ENCODE measurements at places on chromosomes 12 and 14.
A peak's percentile ranks its signal among the peaks of the same experiment; 100 is the strongest.

DNA sequence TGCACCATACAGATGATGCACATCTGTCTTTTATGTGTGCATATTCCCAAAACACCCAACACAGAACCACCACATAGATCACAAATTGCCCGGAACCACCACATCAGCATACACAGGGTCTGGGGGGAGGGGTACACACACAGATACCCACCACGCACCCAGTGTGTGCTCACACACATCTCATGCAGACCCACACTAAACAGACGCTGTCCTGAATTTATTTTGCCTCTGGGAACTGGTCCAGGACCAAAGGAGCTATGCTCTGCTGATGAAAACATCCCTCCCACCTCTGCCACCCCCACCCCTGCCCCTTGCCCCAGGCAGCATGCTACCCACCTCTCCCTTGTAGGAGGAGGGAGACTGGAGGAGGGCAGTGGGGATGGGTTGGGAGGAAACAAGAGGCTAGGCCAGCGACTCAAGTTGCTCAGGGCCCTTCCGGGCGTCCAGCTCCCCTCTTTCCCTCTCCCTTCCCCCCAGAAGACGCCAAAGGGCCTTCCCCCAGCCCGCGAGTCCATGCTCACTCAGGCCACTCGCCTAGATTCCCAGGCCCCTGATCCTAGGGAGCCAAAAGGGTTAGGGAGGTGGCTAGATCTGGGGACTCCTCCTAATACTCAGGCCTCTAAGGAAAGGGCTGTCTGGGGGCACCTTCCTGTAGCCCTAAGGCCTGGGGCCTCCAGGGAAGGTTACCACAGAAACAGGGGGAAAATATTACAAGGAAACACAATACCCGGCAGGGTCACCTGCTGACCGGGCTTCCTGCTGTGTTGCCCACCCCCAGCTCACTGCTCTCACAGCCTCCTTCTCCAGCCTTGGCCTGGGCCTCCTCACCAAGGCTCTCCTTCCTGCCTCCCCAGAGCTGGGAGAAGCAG, 3.1 kb downstream of the HDAC7 start:
- no peak for DNase-seq

DNA sequence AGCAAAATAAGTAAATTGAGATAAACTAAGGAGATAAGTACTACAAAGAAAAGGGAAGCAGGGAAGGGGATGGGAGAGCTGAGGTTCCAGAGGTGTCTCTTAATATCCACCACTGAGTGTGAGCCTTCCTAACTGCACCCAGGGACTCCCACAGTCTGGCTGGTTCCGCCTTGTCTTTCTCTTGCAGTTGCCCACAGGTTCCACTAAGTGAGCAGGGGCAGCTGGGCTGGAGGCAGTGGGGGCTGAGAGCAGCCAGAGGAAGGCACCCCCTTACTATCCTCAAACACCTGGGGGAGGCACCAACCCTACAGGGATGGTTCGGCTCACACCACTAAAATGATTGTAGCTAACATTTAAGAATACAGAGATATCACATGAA, 214.9 kb downstream of the SLC41A2 start:
- no peak for DNase-seq

DNA sequence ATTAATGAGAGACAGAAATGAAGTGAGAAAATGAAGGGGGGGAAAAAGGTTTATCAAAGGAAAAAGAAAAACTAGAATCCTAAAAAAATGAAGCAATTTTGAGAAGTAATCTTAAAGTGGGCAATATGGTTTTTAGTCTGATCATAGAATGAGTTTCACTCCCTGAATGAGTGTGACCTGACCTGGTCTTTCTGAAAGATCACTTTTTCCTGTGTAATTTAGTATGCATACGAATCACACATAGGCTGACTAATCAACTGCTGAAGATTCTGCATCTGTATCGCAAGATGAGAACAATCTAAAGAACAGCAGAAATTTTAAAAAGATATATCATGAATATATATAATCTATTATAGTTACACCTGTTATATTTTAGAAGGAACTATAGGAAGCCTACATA, 11.3 kb downstream of the GNPTAB start:
- DNase-seq = peak; percentile 30

- no peak for DNase-seq
These were observed 8.6 kb downstream of the ATP2A2 start for GRCh38 chr12:110289711-110290078.

- DNase-seq = no peak
These were observed 5.4 kb upstream of the KIF26A start for GRCh38 chr14:104132981-104133380.

DNA sequence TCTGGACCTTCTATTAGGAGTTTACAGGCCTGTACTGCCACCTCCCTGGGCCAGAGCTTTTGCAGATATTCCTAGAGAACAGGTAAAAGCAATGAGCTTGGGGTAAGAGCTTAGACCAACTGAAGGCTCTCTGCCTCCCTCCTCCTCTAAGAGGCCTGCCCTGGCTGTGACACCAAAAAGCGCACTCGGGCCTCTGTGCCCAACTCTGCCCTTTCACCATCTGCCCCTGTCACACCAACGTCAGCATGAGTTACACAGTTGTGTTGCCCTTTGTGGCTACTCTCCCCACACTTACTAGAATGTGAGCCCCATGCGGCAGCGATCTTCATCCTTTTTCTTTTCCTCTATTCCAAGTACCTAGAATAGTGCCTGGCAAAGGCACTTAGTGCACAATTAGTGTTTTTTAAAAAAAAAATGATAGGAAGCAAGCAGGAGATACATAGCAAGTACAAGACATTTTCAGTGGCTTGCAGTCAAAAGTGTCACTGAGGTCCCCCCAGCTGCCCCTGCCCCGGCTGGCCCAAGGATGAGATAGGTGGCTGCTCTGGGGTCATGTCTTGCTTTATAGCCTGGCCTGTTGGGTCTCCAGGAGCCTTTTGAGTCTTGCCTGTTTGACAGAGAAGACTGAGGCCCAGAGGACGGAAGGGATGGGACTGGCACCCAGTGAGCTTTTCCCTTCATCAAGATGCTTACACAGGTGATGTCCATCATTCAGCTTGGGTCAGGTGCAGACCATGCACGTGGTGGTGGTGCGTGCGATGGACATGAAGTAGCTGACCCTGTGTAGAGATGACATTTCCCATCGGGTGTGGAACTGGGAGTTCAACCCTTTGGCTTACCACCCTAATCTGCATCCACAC, 12.5 kb downstream of the CKB start:
- no peak for DNase-seq

DNA sequence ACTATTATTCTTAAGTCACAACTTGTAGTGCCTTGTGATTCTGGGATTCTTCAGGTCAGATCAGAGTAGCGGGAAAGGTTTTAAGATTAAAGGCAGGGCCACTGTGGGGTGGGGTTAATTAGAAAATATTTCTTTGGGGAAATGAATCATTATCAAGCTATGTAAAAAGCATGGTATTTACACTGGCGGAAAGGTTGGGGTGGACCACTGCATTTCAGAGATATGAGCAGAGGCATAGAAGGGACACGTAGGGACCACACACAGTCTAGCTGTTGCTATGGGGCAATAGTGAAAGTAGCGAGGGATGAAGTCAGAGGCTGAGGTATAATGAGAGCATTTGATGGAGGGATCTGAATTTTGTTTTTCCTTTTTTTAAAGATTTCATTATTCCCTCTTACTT, 31.7 kb upstream of the KCNH3 start:
- no peak for DNase-seq

DNA sequence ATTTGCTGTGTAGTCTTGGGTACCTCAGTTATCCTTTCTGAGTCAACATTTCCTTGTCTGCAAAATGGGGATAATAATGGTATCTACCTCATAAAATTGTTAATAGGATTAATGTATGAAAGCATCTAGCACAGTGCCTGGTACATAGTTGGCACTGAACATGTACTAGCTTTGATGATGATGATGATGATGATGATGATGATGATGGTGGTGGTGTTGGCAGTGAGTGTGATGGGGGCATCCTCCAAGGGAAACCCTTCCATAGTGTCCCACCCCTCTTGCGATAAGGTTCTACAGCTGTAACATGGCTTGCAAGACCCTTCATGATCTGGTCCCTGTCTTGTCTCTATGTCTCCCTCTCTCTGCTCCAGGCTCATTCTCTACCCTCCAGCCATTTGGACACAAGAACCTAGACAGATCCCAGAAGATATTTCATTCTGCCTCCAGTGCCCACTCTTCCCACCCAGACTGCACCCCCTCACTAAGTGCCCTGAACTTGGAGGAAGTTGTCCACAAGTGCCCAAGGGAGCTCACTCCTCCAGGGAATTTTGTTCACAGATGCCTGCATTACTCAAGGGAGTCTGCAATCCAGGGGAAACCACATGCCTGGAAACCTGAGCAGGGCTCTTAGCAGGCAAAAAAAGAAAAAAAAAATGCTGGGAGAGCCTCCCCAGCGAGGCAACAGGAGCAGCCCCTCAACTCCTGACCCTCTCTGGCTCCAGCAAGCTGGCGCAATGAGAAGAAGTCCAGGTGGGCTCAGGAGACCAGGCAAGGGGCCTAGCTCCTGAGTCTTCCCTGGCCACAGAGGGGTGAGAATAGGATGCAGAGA, 10.1 kb upstream of the BDKRB1 start:
- DNase-seq = no peak

GRCh38 chr14:32597771-32598170, 268.7 kb downstream of the AKAP6 start:
- no peak for DNase-seq

DNA sequence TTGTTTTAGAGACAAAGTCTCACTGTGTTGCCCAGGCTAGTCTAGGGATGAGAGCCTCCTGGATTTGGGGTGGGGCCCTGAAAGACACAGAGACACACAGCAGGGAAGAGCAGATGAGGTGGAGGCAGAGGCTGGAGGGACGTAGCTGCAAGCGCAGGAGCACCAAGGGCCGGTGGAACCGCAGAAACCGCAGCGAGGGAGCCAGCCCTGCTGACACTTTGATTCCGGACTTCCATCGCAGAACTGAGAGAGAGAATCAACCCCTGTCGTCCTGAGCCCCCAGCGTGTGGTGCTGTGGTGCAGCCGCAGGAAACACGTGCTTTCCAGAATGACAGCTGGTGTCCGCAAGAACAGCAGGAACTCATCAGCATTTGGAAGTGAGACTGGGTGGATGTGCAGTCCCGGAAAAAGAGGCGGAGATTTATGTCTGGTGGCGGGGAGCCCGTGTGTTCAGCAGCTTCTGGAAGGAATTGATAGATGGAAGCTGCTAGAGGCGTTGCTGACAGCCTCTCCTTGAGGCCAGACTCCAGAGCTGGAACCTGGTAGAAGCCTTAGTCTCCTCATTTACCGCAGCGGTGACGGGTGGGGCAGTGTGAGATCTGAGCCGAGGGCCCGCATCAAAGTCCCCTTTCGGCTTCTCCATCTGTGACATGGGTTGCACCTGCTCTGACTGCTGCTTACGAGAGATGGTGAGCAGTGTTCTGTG, 21.9 kb upstream of the KLC1 start:
- peak; percentile 81 for DNase-seq

DNA sequence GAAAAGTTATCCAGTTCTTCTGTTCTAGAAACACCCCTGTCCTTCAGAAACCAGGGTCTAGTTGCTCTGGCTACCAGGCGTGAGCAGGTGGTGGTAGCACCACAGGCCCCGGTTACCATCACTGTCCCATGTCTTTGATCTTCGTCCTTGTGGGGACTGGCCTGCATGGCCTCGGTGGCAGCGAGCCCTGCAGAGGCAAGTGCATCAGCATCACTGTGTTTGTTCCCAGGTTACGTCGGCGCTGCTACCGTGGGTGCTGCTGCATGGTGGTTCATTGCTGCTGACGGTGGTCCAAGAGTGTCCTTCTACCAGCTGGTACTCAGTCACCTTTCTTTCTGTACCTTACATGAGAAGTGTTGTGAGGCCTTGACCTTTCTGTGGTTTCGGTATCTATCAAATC, 58.9 kb downstream of the ANAPC7 start:
- DNase-seq = no peak

GRCh38 chr12:28876196-28876798, 272.8 kb upstream of the FAR2 start:
- DNase-seq = no peak

DNA sequence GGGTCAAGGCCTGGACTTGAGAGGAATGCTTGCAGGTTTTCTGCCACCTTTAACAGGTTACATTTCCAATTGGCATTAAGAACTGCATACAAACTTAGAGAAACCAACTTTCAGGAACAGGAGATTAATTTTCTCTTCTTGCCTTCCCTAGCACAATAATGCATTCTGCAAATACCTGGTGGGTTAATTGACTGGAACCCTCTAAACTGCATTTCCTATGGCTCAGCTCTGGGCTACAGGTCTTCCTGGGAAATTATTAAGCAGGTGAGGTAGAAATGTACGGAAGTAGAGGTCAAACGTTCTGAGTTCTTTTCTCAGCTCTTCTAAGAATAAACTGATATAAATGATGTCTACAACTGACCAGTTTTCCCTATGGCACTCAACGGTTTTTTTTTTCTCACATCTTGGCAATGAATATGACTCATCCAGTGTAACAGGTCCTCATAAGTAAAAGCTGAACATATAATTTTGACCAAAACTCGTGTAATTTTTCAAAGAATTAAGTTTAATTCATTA, 144.9 kb upstream of the PELI2 start:
- DNase-seq = no peak

DNA sequence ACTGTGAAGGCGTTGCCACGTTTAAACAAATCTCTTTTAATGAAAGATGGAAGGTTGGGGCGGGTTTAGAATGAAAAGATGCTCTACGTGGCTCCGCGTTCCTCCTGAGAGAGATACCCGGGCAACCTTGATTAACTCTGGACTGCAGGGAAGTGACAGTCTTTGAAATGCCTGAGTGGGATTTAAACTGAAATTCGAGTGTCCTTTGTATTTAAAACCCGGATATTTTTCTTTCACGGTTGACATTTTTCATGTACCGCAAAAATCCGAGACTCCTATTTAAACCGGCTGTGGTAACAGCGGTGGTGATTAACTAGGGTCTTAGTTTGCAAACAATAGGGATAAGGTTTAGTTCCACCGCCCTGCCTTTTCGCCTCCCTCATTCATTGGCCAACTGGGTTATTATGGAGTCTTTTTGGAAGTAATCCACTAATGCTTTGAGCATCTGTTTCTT, 707 bp downstream of the G2E3 start:
- DNase-seq = peak; percentile 22

All from suppressor macrophage treated with lipopolysaccharide for 4 hours (primary cell).